ENCODE measurements at places on chromosomes 4 and X.

- DNase-seq, result no peak
These were observed 76.0 kb downstream of the ARAP2 start for GRCh38 chr4:36168127-36168878.

- no peak for DNase-seq
These were observed 42.4 kb downstream of the NAT8L start for GRCh38 chr4:2101346-2102044.

- DNase-seq, result no peak
These were observed 130.1 kb downstream of the CEP135 start for GRCh38 chr4:56078866-56079265.

GRCh38 chrX:115214151-115214550 is 19.7 kb downstream of the LRCH2 start:
- no peak for DNase-seq

GRCh38 chr4:40149960-40150385 is 46.9 kb upstream of the RHOH start:
- peak; percentile 62 for DNase-seq

DNA sequence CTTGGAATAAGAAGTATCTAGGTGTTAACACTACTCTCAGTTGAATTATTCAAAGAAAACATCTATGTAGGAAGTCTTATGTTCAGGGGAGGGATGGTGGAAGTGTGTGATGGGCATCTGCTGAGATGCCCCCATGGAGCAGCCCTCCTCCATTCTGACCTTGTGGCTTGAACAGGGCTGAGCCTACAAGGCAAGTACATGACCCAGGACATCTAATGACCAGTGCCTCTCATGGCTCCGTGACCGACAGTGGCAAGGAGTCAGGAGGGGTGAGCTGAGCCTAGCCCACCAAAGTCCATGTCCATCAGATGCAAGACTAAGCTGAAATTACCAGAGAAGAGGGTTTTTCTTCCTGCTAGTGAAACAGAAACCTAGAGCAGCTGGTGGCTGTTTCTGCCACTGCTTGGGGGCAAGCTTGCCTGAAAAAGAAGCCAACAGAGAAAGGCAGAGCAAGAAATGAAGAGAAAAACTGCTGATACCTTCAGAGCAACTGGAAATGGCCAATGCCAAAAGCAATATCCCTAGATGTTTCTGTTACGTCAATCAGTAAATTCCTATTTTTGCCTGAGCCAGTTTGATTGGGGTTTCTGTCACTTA is 113.5 kb downstream of the TSPAN5 start:
- DNase-seq, result no peak

- no peak for DNase-seq
These were observed 46.9 kb upstream of the NFKB1 start for GRCh38 chr4:102454268-102454667.

- DNase-seq, result no peak
These were observed 3.8 kb upstream of the RPS6KA3 start for GRCh38 chrX:20270562-20270890.

DNA sequence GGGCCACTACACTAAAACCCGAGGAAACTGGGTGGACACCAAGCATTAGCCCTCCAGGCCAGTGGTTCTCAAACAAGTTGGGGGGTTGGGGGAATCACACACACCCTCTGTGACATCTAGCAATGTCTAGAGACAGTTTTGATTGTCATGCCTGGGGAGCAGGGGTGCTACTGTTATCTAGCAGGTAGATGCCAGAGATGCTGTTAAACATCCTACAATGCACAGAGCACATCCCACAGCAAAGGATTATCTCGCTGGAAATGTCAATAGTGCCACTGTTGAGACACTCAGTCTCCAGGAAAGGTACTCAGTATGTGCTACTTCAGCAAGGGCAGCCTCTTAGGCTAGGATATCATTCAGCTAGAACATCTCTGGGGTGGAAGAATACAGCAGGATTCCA is 1.3 kb downstream of the SMC1A start:
- no peak for DNase-seq

DNA sequence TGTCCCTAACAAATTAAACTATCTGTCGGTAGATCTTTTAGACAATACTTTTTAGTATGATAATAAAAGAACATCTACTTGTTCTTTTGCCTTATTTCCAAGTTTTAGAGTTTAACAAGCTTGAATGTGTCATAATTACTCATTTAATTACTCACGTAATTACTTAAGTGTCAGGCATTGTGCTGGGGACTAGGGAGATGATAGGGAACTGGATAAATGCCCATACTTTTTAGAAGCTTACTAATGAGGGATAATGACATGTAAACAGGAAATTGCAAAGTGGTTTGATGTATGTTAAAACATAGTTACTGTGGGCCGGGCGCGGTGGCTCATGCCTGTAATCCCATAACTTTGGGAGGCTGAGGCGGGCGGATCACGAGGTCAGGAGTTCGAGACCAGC is 158.3 kb downstream of the DMD start:
- no peak for DNase-seq

- no peak for DNase-seq
These were observed 82.8 kb upstream of the LIMCH1 start for GRCh38 chr4:41455206-41455605.

GRCh38 chr4:67167849-67168248 is 377.5 kb downstream of the CENPC start:
- no peak for DNase-seq

DNA sequence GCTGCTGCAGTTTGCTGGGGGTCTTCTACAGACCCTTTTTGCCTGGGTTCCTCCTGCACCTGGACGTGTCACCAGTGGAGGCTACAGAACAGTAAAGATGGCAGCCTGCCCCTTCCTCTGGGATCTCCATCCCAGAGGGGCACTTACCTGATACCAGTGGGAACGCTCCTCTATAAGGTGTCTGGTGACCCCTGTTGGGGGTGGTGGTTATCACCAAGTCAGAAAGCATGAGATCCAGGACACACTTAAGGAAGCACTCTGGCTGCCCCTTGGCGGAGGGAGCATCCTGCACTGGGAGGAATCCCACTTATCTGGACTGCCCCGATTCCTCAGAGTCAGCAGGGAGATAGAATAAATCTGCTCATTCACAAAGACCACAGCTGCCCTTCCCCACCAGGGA is 218.9 kb upstream of the GALNTL6 start:
- DNase-seq, result no peak

GRCh38 chr4:74018116-74018515 is 19.6 kb upstream of the CXCL5 start:
- no peak for DNase-seq

DNA sequence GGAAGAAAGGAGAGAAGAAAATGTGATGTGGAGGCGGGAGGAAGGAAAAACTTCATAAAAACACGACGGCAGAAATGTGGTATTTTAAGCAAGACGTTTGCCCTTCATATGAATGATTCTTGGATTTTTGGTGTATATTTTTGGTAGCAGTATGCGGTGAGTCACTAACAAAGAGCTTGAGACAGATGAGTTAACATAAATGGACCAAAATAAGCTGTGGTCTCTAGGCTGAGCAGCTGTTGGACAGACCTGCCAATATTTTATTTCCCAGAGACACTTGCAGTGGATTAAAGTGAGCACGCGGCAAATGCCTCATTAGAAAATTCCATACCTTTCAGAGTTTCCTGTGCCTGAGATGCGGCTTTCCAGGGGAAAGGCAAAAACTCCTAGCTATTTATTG is 43.1 kb upstream of the RPS6KA3 start:
- DNase-seq, result no peak

GRCh38 chr4:42225286-42225685 is 72.8 kb upstream of the BEND4 start:
- DNase-seq, result no peak

DNA sequence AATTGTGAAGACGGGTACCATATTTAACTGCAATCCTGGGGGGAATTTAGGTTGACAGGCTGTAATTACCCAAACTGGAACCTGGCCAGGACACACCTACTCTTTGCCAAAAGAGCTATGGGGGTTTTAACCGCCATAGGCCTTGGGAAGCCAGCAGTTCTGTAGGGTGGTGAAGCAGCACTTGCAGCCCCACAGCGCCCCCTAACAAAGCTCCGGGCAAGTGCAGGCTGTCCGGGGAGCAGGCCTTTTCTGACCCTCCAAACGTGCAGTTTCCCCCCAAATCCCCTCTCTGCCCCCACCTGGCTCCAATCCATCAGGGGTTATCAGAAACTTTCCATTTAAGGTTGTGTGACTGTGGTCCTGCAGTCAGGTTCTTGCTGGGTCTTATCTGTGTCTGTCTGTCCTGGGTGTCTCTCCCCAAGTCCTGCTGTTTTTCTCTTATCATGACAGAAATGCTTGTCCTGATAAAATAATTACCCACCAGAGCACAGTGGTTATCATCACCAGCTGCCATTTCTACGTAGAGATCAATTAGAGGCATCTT is 350.9 kb downstream of the MID1IP1 start:
- no peak for DNase-seq

- no peak for DNase-seq
These were observed 214.8 kb downstream of the CRLF2 start for GRCh38 chrX:997631-998137.

DNA sequence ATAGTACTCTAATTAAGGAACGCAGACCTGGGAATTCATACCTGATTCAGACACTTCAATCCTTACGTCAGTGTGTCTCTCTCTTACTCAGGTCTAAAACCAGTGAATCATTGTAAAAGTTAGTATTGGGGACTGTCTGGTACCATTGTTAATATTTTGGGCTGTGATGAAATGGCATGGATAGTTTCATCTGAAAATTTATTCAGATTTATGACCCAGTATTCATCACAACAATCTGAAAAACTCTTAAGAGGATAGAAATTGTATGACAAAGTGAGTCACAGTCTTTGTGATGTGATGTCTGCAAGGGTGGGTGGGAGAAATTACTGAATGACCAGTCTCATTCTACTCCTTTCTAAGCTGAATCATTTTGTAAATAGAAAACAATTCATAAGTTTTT is 10.3 kb downstream of the FGF2 start:
- no peak for DNase-seq

GRCh38 chrX:43657671-43658070 is 1.6 kb downstream of the MAOA start:
- no peak for DNase-seq

DNA sequence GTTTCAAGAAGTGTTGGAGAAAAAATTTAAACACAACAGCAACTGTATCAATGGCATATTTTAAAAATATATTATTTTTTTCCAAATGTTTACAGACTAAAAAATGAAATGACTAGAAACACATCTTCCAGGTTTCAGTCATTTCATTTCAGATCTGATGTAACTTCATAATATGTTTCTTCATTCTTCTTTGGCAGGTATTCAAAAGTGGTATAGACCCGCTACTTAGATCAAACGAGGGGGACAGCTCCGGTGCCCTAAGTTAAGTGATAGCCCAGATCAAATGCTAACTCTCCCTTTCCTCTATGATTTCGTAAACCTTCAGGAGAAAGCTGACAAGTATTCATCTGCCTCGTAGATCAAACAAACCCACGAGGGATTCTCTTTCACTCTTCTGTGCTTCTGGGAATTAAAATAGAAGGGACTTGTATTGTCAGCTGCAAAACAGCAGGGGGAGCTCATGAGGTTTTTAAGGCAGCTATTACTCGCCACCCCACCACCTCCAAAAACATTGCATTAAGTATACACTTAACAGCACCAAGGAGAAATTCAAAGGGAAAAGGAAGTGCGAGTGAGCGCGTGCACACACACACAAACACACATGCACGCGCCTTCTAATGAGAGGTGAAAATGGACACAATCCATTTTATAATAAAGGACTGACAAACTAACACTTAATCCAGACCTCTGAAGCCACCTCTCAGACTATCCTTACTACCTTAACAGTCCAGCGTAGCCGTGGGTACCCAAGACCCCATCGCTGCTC is 21.4 kb downstream of the HELT start:
- DNase-seq, result peak; percentile 15

GRCh38 chrX:40866893-40867292 is 131.6 kb upstream of the MED14 start:
- no peak for DNase-seq

DNA sequence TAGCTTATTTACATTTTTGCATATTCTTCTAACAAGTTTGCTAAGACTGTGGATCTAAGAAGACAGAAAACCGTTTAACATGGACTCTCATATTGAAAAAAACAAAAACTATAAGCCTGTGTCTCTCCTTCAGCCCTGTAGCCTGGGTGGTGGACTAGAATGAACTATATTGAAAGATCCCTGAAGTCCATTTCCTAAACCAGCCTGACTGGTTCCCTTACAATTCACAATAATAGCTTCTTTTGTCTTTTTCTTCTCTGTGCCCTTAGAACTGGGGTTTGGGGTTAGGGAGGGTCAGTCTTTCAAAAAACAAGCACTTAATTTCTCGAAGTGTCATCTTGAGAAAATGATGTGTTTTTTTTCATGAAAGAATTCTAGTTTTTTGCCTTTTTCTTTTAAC is 59.0 kb downstream of the GSTCD start:
- no peak for DNase-seq

DNA sequence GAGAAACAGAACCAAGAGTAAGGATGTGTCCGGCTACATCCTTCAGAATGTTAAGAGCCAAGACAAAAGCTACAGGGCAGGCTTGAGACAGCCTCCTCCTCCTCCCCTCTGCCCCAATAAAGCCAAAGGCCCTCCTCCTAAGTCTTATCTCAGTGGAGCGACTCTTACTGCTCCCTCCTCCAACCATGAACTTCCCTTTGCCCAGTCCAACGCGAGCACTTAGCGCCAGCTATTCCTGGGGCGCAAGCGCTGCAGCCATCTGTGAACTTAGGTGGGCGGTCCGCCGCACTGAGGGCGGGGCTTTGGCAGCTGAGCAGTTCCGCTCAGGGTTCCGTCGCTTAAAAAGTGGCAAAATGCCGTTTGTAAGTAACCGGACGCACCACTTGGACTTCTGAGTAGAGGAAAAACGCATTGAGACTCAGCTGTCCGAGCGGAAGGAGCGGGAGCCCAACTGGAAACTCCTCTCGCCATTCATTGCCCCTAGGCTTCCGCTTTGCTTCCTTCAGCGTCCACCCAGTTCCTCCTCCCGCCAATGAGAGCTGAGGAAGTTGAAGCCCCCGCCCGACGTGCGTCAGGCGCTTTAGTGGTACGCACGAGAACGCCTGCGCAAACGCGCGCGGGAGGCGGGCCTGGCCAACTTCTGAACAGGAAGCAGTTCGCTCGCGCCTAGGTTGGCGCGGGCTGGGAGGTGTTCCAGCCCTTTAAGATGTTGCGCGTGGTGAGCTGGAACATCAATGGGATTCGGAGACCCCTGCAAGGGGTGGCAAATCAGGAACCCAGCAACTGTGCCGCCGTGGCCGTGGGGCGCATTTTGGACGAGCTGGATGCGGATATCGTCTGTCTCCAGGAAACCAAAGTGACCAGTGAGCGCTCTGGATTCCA is at the start of gene APEX2:
TSS of gene APEX2 (plus strand) at position 647 of the 882 bp plus-strand sequence. CDS start at position 707, 60 bp downstream.
- DNase-seq, result peak; percentile 78

GRCh38 chrX:117092641-117093040 is 629.9 kb upstream of the CT83 start:
- DNase-seq, result no peak

Measured in activated gamma-delta T cell treated with anti-CD3 and anti-CD28 coated beads, Interleukin-2, amount 50 U/mL, for 16 hours (primary cell).